ENCODE measurements at places on chromosomes 2 and 18.
A peak's percentile ranks its signal among the peaks of the same experiment; 100 is the strongest.

DNA sequence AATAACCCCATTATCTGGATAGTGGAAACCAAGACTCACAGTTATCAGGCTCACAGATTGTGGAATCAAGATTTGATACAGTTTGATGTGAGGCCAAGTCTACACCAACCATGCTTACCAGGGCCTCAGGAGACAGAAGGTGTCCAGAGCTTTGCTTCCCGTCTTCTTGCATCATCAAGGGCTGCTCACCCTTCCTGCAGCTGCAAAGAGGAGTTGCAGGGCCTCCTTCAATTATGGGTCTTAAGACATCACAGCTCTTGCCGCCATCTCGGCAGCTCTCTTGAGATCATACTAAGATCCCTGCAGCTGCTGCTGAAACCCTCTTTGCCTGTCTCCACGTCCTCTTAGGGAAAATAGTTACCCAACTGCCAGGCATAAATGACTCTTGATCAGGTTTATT is 176.0 kb downstream of the MGAT5 start:
- DNase-seq, result no peak

- no peak for DNase-seq
Observed at GRCh38 chr18:21241301-21242048, 557 bp upstream of the GREB1L start.

- no peak for DNase-seq
Observed at GRCh38 chr2:197893403-197894177, 89.2 kb downstream of the PLCL1 start.

DNA sequence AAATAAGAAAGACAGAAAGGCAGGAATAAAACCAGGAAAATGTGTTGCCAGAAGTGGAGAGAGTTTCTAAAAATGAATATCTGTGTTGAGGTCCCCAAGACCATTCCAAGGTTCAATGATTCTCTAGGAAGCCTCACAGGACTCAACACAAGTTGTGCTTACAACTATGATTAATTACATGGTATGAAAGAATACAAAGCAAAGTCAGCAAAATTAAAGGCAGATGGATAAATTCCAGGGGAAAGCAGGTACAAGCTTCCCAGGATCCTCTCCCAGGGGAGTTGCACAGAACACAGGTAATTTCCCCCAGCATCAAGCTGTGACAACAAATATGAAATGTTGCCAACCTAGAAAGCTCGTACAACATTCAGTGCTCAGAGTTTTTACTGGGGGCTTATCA is 154.4 kb upstream of the HNMT start:
- DNase-seq, result no peak

- DNase-seq, result no peak
Observed at GRCh38 chr18:54561706-54562267, 29.3 kb upstream of the DYNAP start.

GRCh38 chr18:56448751-56449150 is 189.6 kb downstream of the TXNL1 start:
- no peak for DNase-seq

- no peak for DNase-seq
Observed at GRCh38 chr2:158079672-158080071, 22.0 kb upstream of the UPP2 start.

DNA sequence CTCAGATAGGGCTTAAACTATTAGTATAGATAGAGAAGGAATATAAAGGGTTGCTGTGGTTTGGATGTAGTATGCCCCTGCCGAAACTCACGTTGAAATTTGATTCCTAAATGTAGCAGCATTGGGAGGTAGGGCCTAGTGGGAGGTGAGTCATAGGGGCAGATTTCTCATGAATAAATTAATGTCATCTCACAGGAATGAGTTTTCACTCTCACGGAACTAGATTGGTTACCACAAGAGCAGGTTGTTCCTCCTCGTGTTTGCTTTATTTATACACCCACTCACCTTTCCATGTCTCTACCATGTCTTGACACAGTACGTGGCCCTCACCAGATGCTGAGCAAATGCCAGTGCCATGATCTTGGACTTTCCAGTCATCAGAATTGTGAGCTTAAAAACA is 218.2 kb downstream of the RBM43 start:
- DNase-seq, result no peak

GRCh38 chr2:176174824-176175708 is 13.4 kb upstream of the HOXD1 start:
- DNase-seq, result no peak

- no peak for DNase-seq
Observed at GRCh38 chr2:138125306-138126288, 161.3 kb downstream of the HNMT start.

DNA sequence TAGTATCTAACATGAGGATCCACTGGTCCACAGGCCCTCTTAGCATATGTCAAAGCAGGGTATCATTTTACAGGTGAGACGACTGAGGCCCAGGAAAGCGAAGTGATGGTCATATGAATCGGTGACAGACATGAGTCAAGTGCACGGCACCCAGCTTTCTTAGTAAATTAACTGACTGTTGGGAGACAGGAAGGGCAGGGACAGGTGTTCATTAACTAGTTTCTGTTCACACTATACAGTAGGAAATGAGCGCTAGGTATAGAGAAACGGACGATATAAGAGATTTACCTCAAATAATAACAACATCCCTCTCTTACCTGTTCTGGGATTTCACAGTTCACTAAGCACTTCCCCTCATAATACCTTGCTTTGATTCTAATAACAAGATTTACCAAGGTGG is 1.7 kb upstream of the SMARCAL1 start:
- no peak for DNase-seq

- DNase-seq, result peak; percentile 23
Observed at GRCh38 chr2:69012310-69013141, 453 bp upstream of the ANTXR1 start.

DNA sequence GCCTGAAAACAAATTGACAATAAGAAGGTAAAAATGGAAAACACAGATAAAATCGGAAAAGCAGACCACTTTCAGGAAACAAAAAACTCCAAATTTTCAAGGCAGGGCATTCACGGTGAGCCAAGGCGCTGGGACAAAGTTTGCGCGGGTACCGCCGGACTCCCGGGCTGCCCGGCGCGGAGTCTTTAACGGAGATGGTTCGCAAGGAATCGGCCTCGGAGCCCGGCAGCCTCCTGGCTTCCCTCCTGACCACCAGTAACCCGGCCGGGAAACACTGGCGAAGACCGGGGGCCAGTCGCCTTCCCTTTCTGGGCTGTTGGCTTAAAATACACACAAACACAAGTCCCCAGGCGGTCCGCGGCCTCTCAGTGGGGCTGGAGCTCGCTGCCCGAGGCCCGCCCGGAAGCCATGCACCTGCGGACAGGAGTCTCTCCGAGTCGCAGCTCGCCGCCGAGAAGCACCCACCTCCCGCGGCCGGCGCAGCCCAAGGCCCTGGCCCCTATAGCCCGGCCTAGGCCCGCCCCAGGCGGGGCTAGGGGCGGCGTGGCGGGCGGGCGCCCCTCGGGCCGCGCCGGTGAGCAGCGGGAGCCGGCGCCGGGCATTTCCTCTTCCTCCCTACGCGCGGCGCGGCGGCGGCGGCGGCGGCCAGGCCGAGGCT is 622 bp upstream of the KCMF1 start:
- peak; percentile 40 for DNase-seq

GRCh38 chr2:236242057-236242495 is 22.1 kb downstream of the ASB18 start:
- no peak for DNase-seq

DNA sequence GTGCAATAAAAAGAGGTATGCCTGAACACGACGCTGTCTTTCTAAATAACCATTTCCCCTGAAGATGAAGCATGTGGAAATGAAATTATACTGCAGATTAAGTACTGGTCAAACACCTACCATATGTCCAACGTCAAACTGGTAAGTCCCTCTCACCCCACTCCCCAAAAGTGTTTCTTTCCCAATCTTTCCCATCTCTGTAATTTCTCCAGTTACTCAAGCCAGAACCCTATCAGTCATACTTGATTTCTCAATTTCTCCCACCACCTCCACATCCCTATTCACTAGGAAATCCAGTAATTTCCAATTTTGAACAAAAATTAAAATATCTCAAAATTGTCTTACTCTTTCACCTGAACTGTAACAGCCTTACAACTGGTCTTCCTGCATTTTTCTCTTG is 29.2 kb downstream of the HDHD2 start:
- DNase-seq, result no peak

DNA sequence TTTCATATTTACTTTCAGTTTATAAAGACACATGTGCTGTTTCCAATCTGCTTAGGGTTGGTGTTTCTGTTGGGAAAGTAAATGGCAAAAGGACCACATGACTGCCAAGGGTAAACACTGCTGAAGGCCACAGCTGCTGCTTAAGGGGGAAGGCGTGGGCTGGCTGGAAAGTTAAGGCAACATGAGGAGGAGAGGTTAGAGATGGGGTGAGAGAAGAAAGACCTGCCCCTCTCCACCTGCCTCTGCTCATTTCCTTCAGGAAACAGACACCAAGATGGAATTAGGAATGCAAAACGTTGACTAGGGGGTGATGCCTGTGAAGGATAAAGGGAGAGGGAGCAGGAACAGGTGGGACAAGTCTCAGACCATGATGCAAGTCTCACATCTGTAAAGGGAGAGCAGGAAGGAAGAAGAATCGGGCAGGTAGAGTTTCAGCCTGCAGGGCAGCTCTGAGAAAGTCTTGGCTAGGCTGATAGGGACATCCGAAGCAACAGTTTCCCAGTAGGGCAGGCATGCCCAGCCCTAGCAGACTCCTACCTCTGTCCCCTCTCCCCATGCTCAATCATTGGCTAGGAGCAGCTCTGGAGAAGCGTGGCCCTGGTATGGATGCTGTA is 86.0 kb downstream of the CDC42EP3 start:
- DNase-seq, result no peak

DNA sequence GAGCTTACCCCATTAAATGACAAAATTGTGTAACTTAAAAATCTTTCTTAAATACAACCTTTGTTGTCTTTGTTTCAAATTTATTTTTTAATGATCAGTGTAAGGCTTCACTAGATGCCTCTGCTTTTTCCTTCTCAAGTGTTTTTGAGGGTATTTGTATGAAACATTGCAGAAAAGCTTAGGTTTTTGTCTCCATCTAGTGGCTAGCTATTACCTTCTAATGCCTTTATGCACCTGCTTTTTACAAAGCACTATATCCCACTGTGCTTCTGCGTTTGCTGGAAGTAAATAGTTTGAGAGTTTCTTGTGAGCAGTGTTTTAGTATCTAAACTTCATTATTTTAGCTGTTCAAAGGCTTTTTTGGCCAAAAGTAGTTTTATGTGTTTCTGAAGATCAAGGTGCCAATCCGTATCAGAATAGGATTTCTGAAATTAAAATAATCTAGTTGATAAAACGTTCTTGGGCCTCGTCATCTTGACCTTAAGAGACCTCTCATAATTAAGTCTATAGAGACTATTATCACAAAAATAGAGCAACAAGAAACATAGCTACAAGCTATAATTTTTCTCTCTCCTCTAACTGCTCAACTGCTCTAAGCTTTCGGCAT is 47.0 kb downstream of the IWS1 start:
- DNase-seq, result no peak

DNA sequence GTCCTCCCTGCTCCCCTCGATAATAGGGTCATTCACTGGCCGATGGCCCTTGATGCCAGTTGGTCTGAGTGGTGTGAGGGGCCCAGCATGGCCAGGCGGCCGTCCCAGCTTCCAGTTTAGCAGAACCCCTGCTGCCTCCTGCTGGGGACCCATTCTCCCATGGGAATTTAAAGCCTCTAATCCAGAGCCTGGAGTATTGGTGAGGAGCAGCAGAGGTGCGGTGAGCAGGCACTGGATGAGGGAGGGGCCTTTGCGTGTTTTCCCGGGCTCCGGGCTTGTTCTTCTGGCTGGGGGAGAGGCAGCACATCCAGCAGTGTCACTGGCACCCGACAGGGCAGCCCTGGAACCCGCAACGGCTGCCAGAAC is 17.4 kb downstream of the KCNIP3 start:
- DNase-seq, result no peak

DNA sequence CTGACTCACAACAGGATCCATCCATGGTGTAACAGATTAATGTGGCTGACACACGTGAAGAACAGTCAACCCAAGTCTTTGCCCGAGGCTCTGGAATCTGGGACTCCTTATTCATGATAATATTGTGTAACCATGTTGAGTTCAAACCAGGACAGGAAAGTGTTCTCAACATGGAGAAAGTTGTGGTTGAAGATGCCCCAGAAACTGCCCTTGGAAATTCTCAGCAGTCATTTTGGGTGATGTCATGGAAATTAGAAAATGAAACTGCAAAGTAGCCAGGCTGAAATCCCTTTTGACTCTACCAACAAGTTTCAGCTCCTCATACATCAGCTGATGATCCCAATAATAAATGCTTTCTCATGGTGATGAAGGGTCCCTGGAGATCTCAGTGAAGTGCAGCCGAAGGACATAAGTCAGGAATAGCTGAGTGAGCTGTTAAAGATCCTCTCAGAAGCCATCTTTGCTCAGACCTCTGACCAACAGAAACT is 307.7 kb downstream of the TNS1 start:
- no peak for DNase-seq

DNA sequence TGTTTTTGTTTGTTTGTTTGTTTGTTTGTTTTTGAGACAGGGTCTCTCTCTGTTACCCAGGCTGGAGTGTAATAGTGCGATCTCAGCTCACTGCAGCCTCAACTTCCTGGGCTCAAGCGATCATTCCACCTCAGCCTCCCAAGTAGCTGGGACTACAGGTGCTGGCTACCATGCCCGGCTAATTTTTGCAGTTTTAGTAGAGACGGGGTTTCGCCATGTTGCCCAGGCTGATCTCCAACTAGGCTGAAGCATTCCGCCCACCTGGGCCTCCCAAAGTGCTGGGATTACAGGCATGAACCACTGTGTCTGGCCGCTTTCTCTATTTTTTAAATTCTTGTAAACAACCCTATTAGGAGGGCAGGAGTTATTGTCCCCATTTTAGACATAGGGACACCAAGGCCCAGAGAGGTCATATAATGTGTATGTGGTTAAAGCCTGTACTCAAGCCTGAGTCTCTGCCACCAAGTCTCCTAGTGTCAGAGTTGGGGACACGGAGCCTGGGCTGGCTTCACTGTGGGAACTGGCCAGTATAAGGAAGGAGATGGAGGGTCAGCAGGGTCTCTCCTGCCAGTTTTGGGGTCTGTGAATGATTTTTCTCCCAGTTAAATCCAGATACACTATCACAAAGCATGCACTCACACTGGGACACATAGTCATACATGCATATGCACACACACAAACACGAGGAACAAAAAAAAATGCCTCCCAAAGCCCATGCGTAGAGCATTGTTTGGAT is 27.5 kb upstream of the MCFD2 start:
- no peak for DNase-seq

Data from stimulated activated CD8-positive, alpha-beta memory T cell treated with anti-CD3 and anti-CD28 coated beads, Interleukin-2, amount 100 ng/mL, for 48 hours (primary cell).